ENCODE measurements at places on chromosomes 7 and 10.

GRCh38 chr10:123726836-123727235, 60.7 kb downstream of the GPR26 start:
- no peak for DNase-seq

DNA sequence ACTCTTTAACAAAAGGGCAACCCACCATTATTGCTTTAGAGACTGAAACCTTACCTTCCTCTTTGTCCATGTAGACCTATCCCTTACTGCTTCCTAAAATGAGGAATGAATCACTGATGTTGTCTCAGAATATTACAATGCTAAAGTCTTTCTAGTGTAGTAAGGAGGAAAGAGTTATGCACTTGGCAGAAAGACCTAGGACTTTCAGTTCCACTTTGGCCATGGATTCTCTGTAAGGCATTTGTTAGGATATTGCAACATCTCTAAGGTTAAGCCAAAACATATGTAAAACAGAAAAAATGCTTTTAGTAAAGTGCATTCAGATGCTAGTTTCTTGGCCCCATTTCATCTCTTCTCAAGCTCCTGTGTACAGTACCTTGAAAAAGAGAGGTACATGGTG, 230.9 kb downstream of the PARD3 start:
- DNase-seq, result no peak

GRCh38 chr10:129396021-129396722, 70.9 kb upstream of the MGMT start:
- DNase-seq, result no peak

DNA sequence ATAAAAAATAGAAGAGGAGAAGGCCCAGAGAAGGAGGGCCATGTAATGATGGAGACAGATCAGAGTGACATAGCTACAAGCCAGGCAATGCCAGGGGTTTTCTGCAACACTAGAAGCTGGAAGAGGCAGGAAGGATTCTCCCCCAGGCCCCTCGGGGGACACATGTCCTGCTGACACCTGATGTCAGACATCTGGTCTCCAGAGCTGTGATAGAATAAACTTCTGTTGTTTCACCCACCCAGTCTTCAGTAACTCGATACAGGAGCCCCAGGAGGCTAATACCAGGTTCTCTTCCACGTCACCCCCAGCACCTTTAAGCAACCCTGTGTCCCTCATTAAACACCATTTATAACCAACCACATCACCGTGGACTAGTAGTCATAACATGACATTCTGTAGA, 94.9 kb downstream of the TMEM130 start:
- peak; percentile 85 for DNase-seq

GRCh38 chr7:139845443-139845805, 16.4 kb downstream of the TBXAS1 start:
- no peak for DNase-seq

GRCh38 chr10:52056291-52056690, 257.8 kb upstream of the DKK1 start:
- no peak for DNase-seq
